ENCODE measurements at places on chromosomes 1 and 21. TPM values are rescaled to one million over a fixed set of nuclear protein-coding genes. Genes with fewer than 3 reads are reported as not detected.
A peak's percentile ranks its signal among the peaks of the same experiment; 100 is the strongest.

DNA sequence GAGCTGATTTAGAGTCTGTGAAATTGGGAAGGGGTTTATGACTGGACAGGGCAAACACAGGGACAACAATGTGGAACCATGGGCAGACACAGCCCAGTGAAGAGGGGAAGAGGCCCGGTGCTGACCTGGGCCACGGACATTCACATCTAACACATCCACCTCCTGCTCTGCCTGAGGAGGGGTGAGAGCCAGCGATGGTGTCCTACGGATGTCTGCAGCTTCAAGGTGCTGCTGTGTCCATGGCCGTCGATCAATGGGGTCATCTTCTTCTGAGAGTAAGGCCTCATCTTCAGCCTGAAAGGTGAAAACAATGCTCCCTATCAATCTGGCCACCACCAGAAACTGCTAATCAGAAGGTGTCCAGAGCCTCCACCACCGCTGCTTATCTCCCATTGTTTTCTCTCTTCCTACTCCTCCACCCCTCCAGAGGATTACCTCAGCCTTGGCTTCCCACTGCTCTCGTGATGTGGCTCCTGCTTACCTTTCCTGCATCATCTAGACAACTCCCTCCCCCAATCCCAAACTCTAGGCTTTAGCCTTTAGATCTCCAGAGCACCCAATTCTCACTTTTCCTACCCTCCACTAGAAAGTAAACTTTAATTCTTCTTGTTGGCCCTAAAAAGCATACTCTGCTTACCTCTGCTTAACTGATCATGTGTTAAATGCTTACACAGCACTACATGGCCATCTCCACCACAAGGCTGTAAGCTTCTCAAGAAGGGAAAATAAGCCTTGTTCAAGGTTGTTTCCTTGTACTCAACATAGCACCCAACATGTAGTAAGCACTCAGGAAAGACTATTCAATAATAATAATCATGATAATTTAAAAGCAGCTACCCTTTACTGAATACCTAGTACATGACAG lies 24.0 kb upstream of the ADAM30 start:
- no peak for DNase-seq
- H3K36me3 ChIP-seq, result peaks cover 65% of the 10 kb centered on the region
- no peak overlapping the region for H3K27ac ChIP-seq
- peaks cover 20% of the 10 kb centered on the region for H3K4me1 ChIP-seq
- no peaks in the 10 kb centered on the region for H3K27me3 ChIP-seq
- no peak overlapping the region for H3K4me3 ChIP-seq

LMOD1 gene
- not detected for total RNA-seq

DNA sequence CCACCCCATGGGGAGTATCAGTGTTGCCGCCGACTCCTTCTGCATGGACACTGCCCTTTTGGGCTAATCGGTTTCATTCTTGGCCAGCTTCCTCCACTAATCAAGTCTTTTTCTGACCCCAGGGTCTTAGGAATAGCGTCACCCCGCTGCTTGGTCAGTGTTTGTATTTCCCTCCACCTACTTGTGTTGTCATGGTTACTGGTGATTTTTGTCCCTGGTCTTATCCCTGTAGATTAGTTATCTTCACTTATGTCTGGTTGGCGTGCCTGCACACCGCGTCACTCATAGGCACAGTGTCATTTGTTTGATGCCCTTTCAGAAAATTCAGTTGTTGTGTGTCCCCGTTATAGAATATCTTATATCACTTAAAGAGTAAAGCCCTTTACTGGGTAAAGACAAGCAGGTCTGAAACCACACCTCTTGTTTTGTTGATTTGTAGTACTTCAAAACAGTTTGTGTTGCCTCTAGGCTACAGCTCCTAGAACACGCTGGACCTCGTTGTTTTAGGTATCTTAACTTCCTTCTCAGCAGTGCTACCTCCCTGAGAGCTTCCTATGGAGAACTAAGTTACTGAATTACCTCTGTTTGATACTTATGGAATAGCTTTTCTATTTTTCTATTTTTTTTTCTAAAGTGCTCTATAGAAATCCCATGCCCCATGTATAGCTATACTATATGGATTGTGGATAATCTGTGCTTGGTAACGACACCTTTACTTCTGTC lies 868 bp downstream of the PPP1R12B start:
- peak overlapping the region; percentile 96 for H3K27ac ChIP-seq
- H3K4me1 ChIP-seq, result peaks cover 21% of the 10 kb centered on the region
- H3K27me3 ChIP-seq, result no peaks in the 10 kb centered on the region
- no peaks in the 10 kb centered on the region for H3K36me3 ChIP-seq
- DNase-seq, result no peak

DNA sequence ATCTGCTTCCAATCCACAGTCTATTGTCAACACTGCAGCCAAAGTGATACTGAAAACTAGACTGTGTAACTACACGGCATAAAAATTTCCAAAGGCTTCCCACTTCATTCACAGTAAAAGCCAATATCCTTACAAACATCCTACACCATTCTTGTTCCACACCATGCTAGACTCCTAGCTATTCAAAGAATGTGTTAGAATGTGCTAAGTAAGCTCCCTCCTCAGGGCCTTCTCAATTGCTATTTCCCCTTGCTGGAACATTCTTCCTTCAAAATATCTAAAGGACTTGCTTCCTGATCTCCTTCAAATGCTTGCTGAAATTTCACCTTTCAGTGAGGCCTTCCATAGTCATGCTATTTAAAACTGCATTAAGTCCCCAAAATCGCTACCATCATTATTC lies 228.1 kb downstream of the AKT3 start:
- no peak overlapping the region for H3K4me3 ChIP-seq
- H3K27me3 ChIP-seq, result no peaks in the 10 kb centered on the region
- H3K36me3 ChIP-seq, result peaks cover 28% of the 10 kb centered on the region
- no peaks in the 10 kb centered on the region for H3K4me1 ChIP-seq

FAM110D gene
- total RNA-seq, result not detected

IL24 gene
- total RNA-seq, result not detected

VANGL2 gene
- total RNA-seq, result 0.06 TPM

- H3K27ac ChIP-seq, result no peak overlapping the region
- peaks cover 34% of the 10 kb centered on the region for H3K4me1 ChIP-seq
- no peaks in the 10 kb centered on the region for H3K36me3 ChIP-seq
Observed at GRCh38 chr1:211736351-211736915, 61.0 kb upstream of the NEK2 start.

S100A16 gene
- not detected for total RNA-seq

DNA sequence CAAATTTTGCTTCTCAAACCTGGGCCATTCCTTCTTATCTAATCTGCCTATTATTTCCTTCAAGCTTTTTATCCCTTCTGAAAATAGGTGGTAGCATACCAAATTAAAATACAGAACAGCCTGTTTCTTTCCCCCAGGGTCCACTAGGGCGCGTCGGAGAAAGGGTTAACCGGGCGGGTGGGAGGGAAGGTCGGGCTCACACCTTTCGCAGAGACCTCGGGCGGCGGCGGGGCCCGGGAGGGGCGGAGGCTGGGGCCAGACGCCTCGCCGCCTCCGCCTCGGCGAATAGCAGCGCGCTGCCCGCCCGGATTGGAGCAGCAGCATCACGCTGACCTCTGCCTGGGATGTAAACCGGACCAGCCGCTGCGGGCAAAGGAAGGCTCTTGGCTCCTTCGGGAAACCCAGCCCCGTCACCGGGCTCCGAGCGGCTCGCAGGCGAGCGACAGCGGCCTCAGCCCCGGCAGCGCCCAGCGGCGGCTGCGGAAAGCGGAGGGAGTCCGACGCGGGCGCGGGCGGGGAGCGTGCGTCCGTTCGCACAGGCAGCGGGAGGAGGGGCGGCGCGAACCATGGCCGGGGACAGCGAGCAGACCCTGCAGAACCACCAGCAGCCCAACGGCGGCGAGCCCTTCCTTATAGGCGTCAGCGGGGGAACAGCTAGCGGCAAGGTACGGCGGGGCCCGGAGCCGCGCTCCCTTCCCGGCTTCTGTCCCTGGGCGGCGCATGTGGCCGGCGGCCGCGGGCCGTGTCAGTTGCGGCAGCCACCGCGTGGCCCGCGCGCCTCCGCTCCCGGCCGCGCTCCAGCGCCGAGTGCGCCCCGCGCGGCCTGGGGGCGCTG lies at the start of gene UCK2:
Gene UCK2 (plus strand): TSS at position 347 of the 835 bp plus-strand sequence. CDS start 220 bp downstream, at position 567.
- peak; percentile 75 for DNase-seq
- H3K27me3 ChIP-seq, result peaks cover 3% of the 10 kb centered on the region
- peaks cover 4% of the 10 kb centered on the region for H3K36me3 ChIP-seq
- peak within 1 kb of the TSS; percentile 91 for H3K4me3 ChIP-seq
- peaks cover 16% of the 10 kb centered on the region for H3K4me1 ChIP-seq

- peak overlapping the region; percentile 92 for H3K27ac ChIP-seq
- no peak for DNase-seq
- H3K36me3 ChIP-seq, result peaks cover 17% of the 10 kb centered on the region
- H3K27me3 ChIP-seq, result no peaks in the 10 kb centered on the region
- H3K4me1 ChIP-seq, result peaks cover 65% of the 10 kb centered on the region
- H3K4me3 ChIP-seq, result peak overlapping the region; percentile 94
Observed at GRCh38 chr1:89631816-89632656, 884 bp upstream of the LRRC8C start.

ALG14 gene
- total RNA-seq, result 1.8 TPM

DNA sequence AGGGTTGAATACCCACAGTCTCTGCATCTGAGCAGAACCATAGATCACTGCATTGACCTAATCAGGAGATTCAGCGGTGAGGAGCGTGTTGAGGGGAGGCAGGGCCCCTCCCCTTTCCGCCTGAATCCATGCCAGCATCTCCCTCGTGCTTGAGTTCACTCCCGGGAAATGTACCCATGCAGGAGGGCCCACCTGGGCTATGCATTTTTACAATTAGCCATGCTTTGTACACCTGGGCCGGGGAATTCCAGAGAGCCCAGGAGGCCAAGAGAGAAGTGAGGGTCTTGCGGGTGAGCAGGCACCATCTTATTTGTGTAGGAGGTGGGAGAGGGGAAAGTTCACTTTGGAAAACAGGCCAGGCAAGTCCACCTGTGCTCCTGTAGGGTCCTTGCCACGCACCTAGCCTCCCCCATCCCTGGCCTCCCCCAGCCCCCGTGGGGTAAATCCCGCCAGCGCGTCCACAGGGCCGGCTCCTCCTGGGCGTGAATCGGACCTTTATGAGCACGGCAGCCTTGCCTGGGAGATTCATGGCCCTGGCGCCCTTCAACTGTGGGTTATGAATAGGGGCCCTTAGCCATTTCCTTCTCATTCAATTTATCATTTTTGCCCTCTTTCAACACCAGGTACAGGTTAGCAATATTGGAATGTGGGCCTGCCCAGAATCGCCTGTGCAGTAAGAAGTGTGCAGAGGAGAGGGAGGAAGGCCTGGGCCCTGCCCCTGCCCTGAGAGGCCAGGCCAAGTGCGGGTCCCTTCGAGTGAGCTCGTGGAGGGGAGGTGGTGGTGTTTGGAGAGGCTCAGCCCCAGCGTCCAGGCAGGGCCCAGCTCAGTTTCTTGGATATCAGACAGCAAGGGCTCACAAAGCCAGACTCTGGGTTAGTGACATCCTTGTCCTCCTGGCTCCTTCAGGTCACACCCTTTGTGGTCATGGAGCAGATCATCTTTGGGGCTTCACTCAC lies 84.4 kb upstream of the ACTRT2 start:
- H3K4me3 ChIP-seq, result no peak overlapping the region
- H3K4me1 ChIP-seq, result no peaks in the 10 kb centered on the region
- H3K27ac ChIP-seq, result no peak overlapping the region
- H3K36me3 ChIP-seq, result no peaks in the 10 kb centered on the region
